ENCODE measurements at places on chromosomes 3 and 15.

DNA sequence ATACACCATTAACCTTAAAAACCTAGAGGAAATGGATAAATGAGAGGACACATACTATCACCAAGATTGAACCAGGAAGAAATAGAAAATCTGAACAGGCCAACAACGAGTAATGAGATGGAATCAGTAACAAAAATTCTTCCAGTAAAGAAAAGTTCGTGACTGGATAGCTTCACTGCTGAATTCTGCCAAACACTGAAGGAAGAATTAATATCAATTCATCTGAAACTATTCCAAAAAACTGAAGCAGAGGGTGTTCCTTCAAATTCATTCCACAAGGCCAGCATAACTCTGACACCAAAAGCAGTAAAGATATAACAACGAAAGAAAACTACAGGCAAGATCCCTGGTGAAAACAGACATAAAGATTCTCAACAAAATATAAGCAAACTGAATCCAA lies 195.8 kb upstream of the GPR149 start:
- DNase-seq, result no peak

- DNase-seq, result no peak
Observed at GRCh38 chr3:195768831-195769303, 42.9 kb downstream of the MUC4 start.

- no peak for DNase-seq
Observed at GRCh38 chr3:185867650-185868049, 42.8 kb upstream of the IGF2BP2 start.

DNA sequence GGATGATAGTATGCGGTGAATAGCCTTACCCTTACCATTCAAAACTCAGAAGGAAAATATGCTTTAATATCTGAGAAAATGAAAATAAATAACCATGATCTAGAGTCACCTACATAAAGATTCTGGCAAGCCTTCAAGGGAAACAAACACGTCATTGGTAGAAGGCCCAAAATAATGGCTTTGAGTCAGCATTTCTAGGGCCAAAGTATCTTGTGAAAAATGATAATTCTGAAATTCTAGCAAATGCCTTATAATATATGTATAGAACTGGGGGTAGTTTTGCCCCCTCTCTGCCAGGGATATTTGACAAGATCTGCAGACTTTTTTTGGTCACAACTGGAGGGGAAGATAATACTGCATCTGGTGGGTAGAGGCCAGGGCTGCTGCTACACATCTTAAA lies 15.4 kb downstream of the PLSCR1 start:
- DNase-seq, result no peak

GRCh38 chr3:134445636-134446035 lies 40.1 kb downstream of the ANAPC13 start:
- DNase-seq, result no peak

- DNase-seq, result no peak
Observed at GRCh38 chr3:64271631-64272030, 46.4 kb upstream of the PRICKLE2 start.
